ENCODE measurements at places on chromosomes 12 and 14.

DNA sequence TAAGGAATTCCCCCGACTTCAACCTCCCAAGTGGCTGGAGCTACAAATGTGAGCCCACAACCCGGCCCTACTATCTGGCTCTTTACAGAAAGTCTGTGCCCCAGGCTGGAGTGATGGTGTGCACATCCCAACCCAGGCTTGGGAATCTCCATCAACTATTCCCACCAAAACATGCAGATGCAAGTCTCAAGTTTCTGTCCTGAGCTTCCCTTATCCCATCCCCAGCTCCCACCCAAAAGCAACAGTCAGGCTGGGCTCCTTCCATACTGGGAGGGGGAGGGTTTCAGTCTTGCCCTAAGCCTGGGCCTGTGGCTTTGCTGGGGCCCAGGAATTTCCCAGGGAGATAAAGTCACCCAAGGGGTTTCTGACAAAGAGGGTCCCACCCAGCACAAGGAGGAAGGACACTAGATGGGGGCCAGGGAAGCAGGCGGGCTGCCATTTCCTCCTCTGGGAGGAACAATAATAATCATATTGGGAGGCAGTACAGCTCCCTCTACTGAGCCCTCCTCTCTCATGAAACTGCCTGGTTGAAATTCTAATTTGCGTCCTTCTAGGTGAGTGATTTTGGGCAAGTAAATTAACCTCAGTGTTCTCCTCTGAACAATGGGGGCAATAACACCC, 8.0 kb downstream of the SLC8B1 start:
- DNase-seq: no peak

- peak; percentile 75 for DNase-seq
Measured at GRCh38 chr14:30193845-30194501, 266.3 kb upstream of the PRKD1 start.

DNA sequence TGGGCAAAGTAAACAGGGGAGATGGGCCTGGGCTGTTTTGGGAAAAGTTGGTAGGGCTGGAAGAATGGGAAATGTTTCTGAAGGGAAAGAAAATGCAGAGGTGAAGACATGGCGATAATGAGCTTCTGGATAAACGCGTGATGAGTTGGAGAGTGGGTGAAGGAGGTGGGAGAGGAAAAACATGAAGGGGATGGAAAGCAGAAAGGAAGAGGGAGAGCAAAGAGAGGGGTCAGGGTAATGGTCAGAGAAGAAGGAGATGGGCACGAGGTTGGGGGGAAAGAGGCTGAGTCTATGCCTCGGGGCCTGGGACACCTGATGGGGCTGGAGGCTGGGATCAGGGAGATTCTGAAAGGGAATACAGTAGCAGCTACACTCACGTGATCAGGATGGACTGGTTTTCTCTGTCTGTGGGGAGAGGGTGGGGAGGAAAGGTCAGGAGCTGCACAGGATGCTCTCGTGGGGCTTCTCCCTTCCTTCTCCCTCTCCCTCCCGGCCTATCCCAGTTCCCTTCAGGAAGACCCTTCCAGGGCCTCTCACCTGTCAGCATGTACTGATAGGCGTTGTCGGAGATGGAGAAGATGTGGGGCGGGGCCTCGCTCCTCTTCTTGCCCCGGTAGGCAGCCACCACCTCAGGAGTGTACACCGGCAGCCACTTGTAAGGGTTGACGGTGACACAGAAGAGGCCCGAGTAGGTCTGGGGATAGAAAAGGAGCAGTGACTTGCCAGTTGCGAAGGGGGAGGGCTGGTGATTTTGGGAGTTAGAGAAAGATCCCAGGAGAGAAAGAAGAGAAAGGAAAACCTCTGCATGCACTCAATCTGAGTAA, 3.1 kb downstream of the MYH7 start:
- no peak for DNase-seq

DNA sequence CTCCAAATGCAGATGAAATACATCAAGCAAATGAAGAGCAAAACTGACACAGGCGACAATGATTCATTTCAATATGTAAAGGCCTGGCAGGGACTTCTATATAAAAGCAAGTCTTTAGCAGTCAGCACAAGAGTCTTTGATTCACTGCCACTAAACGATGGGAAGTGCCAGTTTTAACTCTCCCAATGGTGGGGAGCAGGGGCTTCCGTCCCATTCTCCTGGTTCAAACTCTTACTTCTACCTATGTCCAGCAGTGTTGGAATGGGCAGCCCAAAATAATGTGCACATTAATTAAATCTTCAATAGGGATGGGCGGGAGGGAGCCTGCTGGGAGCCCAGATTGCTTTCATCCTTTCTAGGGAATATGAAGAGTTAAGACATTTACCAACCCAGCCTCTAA, 97.5 kb upstream of the MDM1 start:
- no peak for DNase-seq

GRCh38 chr12:112105891-112106290, 2.7 kb downstream of the NAA25 start:
- no peak for DNase-seq

DNA sequence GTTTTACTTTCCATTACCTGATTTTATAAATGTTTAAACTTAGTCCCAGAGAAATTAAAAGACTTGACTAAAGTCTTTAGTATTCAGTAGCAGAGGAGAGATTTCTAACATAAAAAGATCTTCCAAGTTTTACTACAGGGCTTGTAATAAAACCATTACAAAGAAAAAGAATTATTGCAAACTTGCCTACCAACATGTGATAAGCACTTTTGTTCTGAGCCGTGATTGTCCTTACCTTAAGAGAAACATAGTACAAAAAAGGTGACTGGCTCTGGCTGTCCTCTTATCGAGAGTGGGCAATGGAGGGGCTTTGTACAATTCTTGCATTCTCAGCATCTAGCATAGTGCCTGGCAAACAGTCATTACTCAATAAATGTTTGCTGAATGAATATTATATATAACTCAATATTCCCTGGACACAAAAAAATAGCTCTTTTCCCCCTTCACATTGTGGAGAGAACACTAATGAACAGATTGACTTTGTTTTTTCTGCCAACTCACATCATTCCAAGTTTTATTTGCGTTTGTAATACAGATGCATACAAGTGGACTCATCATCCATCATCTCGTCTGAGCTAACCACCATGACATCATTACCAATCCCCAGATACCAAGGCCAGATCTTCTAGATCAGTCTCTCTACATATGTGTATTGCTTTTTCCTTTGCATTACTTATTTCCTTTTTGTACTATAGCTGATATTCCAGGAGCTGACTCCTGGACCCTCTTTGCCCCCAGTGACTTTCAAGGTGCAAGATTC, 192.8 kb upstream of the EEA1 start:
- DNase-seq: peak; percentile 47
